Effector memory CD8-positive, alpha-beta T cell (primary cell): ENCODE measurements at places on chromosomes 7 and 10.

- no peaks in the 10 kb centered on the region for H3K27me3 ChIP-seq
- peaks cover 28% of the 10 kb centered on the region for H3K4me1 ChIP-seq
- H3K4me3 ChIP-seq, result no peak overlapping the region
- no peak for DNase-seq
- peaks cover 6% of the 10 kb centered on the region for H3K36me3 ChIP-seq
- no peak overlapping the region for H3K27ac ChIP-seq
Observed at GRCh38 chr10:45505311-45505710, 131.3 kb downstream of the ALOX5 start.

DNA sequence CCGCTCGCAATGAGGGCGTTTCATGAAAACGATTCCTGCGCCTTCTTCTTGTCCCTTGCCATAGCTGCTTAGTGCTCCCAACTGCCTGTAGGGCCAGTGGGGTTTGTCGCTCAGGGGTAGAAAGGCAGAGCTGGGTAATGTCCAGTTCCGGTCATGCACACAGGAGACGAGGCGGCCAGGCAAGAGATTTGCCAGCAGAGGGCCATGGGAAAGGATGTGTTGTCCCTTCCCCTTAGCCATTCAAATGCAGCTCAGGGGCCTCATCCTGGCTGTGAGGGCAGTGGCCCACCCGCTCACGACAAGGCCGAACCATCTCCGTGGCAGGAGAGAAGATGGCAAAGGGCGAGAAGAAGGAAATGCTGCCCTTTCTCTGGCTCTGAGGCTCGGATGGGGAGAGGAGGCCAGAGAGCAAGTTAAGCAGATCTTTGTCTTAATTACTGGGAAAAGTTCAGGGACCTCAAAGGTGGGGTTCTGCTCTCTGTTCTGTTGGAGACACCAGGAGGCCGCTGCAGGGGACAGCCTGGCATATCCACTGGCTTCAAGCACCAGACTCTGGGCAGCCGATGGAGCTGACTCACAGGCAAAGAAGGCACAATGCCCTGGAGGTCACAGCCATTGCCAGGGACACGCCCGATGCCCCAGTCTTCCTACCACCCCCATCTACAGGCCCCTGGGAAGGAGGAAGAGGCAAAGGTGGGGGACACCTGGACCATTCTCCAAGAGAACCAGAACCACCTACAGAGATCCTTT lies 534.8 kb upstream of the MGMT start:
- no peak overlapping the region for H3K4me3 ChIP-seq
- peaks cover 14% of the 10 kb centered on the region for H3K27me3 ChIP-seq
- DNase-seq, result no peak
- H3K4me1 ChIP-seq, result no peaks in the 10 kb centered on the region
- no peaks in the 10 kb centered on the region for H3K36me3 ChIP-seq
- H3K27ac ChIP-seq, result no peak overlapping the region

DNA sequence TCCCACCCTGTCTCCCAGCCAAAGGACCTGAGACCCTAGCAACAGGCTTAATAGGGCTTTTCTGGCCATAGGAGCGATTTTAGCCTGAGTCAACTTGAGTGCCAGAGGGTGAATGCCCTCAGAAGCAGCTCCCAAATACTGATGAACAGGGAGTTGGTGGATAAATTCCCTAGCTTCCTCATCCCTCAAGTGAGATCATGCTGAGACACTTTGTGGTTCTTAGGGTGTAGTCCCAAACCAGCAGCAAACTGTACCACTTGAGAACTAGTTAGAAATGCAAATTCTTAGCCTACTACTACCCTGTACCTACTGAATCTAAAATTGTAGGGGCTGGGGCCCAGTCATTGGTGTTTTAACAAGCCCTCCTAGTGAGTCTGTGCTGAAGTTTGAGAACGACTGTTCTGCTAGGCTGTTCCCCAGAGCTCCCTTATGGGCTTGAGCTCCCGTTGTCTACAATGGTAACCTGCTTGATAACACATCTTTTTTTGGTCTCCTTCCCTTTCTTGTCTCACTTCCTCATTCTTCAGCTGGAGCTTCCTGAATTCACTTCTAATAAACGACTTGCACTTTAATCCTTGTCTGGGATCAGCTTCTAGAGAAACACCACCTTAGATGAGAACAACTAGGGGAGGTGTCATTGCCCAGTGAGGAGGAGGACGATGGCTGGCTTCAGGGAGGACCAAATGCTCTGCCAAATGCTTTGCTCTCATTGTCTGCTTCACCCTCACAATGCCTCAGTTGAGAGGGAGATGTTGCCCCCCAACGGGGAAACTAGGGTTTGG lies 18.2 kb upstream of the CDH23 start:
- no peak for DNase-seq
- peaks cover 28% of the 10 kb centered on the region for H3K27me3 ChIP-seq
- H3K4me1 ChIP-seq, result peaks cover 3% of the 10 kb centered on the region
- H3K36me3 ChIP-seq, result no peaks in the 10 kb centered on the region
- no peak overlapping the region for H3K27ac ChIP-seq
- H3K4me3 ChIP-seq, result no peak overlapping the region

DNA sequence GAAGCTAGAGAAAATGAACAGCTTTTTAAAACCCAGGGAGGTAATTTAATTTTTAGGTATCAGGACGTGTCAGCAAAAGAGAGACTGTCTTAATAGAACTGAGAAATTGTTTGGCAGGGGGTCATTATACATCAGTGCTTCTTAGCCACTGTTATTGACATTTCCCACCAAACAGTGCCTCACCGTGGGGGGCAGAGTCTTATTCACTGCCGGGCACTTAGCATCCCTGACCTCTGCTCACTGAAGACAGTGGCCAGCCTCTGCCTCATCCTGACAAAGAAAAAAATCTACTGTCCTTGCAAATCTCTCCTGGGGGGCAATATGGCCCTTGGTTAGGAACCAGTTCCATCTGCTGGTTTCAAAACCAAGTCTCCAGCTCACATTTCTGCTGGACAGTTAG lies 14.2 kb upstream of the MKI67 start:
- H3K36me3 ChIP-seq, result no peaks in the 10 kb centered on the region
- DNase-seq, result no peak
- H3K4me1 ChIP-seq, result peaks cover 4% of the 10 kb centered on the region
- H3K4me3 ChIP-seq, result no peak overlapping the region
- H3K27me3 ChIP-seq, result no peaks in the 10 kb centered on the region
- H3K27ac ChIP-seq, result no peak overlapping the region

GRCh38 chr10:119303886-119304285 lies 96.5 kb downstream of the GRK5 start:
- no peak for DNase-seq
- H3K4me1 ChIP-seq, result peaks cover 71% of the 10 kb centered on the region
- H3K4me3 ChIP-seq, result no peak overlapping the region
- H3K36me3 ChIP-seq, result peaks cover 26% of the 10 kb centered on the region
- no peak overlapping the region for H3K27ac ChIP-seq

GRCh38 chr7:147775516-147776284 lies 814.9 kb upstream of the C7orf33 start:
- no peaks in the 10 kb centered on the region for H3K4me1 ChIP-seq
- H3K4me3 ChIP-seq, result no peak overlapping the region
- no peak for DNase-seq

GRCh38 chr10:119801176-119801575 lies 71.5 kb downstream of the MCMBP start:
- H3K4me1 ChIP-seq, result no peaks in the 10 kb centered on the region
- H3K27ac ChIP-seq, result no peak overlapping the region
- no peak overlapping the region for H3K4me3 ChIP-seq
- H3K27me3 ChIP-seq, result no peaks in the 10 kb centered on the region

DNA sequence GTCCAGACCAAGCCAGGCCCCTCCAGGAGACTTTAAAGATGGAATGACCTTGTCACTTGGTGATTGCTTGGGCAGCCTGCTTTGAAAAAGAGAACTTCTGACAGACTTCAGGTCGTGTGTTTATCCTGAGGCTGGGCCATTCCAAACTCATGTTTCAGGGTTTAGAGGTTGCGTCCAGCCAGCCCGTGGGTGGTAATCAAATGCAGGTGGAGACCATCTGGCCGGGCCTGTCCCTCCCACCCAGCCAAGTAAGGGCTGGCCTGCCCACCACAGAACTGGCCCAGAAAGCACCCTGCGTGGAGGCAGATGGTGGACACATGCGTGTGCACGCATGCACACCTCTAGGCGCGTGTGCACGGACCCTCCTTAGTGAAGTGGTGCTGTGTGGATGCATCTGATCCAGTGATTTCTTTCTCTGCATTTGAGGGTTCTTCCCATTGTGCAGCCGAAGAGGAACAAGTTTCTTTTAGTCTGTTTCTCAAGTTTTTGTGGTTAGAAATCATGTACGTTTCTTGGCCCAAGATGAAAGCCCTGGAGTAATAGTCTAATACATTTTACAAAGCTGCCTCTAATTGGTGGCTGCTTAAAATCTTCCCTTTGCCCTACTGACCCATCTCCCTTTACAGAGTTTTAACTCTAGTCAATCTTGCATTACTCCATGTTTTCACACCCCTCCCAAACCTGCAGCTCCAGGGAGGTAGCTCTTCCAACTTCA lies 43.0 kb downstream of the SUFU start:
- H3K4me1 ChIP-seq, result peaks cover 5% of the 10 kb centered on the region
- no peak overlapping the region for H3K27ac ChIP-seq
- peaks cover 8% of the 10 kb centered on the region for H3K36me3 ChIP-seq
- DNase-seq, result no peak
- H3K27me3 ChIP-seq, result no peaks in the 10 kb centered on the region

DNA sequence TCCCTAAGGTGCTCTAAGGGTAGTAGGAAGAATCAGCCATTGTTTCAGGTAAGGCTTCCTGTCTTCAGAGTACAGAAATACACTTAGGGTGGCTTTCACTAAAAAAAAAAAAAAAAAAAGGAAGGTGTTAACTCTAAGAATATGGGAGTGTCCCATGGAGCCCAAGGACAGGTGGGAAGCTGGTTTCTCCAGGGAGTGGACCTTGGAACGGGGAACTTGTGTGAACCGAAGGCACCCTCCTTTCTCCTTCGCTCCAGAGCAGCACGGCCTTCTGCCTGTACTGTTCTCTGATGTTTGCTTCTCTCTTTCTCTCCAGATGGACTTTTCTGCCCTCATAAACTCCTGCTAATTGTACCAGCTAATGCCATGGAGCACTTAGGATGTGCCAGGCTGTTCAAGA lies 6.2 kb downstream of the OPALIN start:
- H3K27ac ChIP-seq, result no peak overlapping the region
- H3K27me3 ChIP-seq, result peaks cover 64% of the 10 kb centered on the region
- no peaks in the 10 kb centered on the region for H3K36me3 ChIP-seq
- no peak overlapping the region for H3K4me3 ChIP-seq
- DNase-seq, result no peak

DNA sequence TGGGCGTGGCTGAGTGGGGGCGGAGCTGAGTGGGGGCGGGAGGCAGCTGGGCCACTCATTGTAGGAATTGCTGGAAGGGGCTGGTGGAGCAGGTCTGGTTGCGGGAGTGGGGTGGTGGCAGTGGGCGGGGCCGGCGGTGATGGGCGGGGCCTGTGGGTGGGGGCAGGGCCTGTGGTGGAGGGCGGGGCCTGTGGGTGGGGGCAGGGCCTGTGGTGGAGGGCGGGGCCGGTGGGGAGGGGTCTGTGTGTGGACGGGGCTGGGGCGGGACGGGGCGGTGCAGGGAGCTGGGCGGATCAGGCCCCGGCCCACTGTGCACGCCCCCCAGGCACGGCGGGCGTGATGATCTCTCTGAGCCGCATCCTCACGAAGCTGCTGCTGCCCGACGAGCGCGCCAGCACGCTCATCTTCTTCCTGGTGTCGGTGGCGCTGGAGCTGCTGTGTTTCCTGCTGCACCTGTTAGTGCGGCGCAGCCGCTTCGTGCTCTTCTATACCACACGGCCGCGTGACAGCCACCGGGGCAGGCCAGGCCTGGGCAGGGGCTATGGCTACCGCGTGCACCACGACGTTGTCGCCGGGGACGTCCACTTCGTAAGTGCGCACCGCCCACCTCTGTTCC lies 14.0 kb downstream of the SLC29A4 start:
- peaks cover under 1% of the 10 kb centered on the region for H3K27me3 ChIP-seq
- H3K4me1 ChIP-seq, result peaks cover 12% of the 10 kb centered on the region
- peaks cover 9% of the 10 kb centered on the region for H3K36me3 ChIP-seq
- H3K4me3 ChIP-seq, result peak overlapping the region; percentile 86
- peak; percentile 64 for DNase-seq
- H3K27ac ChIP-seq, result peak overlapping the region; percentile 82

DNA sequence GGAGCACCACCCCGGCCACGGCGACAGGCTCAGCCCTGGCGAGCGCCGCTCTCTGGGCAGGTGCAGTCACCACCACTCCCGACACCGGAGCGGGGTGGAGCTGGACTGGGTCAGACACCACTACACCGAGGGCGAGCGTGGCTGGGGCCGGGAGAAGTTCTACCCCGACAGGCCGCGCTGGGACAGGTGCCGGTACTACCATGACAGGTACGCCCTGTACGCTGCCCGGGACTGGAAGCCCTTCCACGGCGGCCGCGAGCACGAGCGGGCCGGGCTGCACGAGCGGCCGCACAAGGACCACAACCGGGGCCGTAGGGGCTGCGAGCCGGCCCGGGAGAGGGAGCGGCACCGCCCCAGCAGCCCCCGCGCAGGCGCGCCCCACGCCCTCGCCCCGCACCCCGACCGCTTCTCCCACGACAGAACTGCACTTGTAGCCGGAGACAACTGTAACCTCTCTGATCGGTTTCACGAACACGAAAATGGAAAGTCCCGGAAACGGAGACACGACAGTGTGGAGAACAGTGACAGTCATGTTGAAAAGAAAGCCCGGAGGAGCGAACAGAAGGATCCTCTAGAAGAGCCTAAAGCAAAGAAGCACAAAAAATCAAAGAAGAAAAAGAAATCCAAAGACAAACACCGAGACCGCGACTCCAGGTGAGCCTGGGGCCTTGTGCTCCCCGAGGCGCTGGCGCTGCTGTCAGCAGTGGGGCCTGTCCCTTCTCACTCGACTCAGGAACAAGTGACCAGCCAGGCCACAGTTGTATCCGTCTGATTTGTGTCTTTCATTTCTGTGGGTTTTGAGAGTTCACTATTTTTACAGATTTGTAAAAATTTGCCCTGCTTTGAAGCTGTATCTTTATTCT lies 117.7 kb downstream of the CYTH3 start:
- H3K27me3 ChIP-seq, result no peaks in the 10 kb centered on the region
- H3K4me3 ChIP-seq, result no peak overlapping the region
- H3K4me1 ChIP-seq, result no peaks in the 10 kb centered on the region
- DNase-seq, result no peak

- H3K4me1 ChIP-seq, result peaks cover 4% of the 10 kb centered on the region
- peaks cover 61% of the 10 kb centered on the region for H3K27me3 ChIP-seq
- no peak for DNase-seq
- no peaks in the 10 kb centered on the region for H3K36me3 ChIP-seq
Observed at GRCh38 chr10:125124907-125125306, 35.5 kb downstream of the CTBP2 start.

DNA sequence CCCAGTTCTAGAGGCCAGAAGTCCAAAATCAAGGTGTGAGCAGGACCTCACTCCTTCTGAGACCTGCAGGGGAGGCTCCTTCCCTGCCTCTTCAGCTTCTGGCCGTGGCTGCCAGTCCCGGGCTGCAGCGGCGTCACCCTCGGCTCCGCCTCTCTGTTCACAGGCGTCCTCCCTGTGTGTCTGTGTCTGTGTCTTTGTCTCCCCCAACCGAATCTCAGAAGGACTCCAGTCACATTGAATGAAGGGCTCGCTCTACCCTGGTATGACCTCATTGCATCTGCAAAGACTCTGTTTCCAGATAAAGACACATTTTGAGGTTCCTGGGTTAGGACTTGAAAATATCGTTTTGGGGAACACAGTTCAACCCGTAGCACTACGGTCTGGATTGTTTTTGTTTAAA lies 33.1 kb upstream of the GALNT11 start:
- H3K27me3 ChIP-seq, result peaks cover 65% of the 10 kb centered on the region
- H3K4me1 ChIP-seq, result peaks cover 5% of the 10 kb centered on the region
- H3K27ac ChIP-seq, result no peak overlapping the region
